Central memory CD8-positive, alpha-beta T cell (primary cell): ENCODE measurements at places on chromosomes 5 and 9.

DNA sequence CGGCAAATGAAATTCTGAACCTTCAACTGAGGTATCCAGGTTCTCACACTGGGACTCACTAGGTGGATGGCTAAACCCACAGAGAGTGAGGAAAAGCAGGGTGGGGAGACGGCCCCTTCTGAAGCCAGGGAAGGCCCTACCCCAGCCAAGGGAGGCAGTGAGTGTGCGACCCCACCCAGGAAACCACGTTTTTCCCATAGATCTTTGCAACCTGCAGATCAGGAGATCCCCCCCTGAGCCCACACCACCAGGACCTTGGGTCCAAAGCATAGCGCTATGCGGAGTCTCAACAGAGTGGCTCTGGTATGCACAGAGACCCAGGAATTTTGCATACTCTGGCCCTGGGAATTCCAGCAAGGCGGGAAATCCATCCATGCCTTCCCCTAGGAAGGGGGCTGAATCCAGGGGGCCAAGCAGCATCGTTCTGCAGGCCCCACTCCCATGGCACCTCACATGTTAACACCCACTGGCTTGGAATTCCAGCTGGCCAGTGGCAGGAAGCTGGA, 19.9 kb downstream of the DTWD2 start:
- no peak for DNase-seq

DNA sequence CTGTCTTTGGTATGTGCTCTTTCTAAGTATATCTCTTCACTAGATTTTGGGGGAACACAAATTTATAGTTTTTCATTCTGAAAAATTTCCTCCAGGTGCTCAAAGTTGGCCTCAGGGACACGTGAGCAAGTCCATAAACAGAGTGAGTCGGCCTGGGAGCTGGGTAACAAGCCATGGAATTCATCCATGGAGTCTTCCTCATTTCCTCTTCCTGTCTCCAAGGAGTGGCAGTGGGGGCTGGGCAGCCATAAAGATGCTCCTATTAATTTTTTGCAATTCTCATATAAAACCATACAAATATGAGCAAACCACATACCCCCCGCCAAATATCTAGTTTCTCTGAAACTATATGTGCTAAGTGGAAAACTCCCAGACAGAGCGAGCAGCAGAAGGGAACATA, 136.6 kb upstream of the OTULINL start:
- no peak for DNase-seq

- DNase-seq, result no peak
These were observed 795.0 kb downstream of the EFNA5 start for GRCh38 chr5:106875591-106876297.

DNA sequence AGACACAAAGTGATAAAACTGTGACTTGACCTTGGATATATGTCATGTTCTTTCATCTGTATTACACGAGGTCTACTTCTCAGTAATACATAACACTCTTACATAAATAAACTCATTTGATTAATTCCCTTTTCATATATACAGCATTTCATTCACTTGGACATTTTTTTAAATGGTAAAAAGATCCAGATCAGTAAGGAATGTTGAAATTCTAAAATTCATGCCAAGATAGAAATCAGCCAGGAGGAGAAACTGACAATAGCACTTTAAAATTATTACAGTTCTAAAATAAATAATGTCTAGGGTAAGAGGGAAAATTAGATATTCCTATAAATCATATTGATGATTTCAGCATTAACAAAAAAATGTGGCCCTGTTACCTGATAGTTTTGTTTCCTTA, 46.2 kb upstream of the POU5F2 start:
- DNase-seq, result no peak

DNA sequence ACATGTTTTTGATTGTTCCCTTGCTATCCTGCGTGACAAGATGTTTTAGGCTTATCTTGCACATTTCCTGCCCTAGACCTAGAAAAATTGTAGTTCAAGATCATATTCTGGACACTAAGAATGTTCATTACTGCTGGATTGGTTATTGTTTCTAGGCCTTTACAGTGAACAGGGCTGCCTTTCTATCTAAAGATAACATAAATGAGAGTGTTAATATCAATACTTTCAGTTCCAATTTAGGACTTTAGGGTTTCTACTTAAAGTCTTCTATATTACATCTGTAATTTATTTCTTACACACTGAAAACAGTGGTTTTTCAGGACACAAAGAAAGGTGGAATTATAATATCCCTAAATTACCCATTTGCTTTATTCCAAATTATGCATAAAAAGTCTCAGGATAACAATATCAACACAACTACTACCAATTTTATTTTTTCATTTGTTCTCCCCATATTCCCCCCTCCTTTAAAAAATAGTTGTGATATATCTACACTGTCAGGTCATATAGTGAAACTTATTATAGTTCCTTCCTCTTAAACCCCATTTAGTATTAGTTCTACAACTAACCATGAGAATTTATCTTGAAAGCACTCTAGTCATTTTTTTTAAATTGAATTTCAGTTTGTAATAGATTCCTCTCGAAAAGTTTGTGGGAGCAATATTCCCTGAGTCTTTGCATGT, 293.9 kb upstream of the RIOK2 start:
- DNase-seq, result no peak

DNA sequence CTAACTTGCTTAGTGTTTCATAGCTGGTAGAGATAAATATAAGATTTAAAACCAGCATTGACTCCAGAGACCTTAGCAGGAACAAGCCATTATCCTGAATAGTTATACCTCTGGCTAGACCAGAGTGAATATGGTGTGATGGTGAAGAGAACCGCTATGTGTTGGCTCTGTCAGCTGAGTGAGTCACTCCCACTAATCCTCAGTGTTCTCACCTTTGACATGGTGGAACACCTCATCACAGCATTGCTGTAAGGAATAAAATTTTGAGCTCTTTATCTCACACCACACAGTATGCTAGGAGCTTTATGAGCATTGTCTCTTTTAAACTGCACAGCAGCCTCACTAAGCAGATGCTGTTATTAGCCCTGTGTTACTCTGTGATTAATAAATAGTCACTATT, 90.7 kb upstream of the DHFR start:
- DNase-seq, result no peak

DNA sequence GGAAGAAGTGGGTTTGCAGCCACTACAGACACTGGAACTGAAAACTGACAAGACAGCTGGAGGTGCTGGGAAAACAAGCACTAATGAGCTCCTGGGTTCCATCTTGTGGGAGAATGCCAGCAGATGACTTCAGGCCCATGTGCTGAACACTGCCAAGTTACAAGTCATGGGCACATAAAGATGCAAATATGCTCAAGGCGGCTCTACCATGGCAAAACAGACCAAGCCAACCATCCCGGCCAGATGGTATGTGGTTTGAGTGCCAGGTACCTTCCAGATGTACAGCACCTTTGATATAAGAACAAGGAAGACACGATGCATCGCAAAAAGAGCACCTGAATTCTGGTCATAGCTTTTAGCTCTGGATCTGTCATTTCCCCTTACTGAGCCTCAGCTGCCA, 19.9 kb downstream of the TNFSF8 start:
- no peak for DNase-seq
